ENCODE measurements at places on chromosomes 13 and 19.

GRCh38 chr19:44807652-44808462 is 1.0 kb upstream of the BCAM start:
- no peak for DNase-seq

DNA sequence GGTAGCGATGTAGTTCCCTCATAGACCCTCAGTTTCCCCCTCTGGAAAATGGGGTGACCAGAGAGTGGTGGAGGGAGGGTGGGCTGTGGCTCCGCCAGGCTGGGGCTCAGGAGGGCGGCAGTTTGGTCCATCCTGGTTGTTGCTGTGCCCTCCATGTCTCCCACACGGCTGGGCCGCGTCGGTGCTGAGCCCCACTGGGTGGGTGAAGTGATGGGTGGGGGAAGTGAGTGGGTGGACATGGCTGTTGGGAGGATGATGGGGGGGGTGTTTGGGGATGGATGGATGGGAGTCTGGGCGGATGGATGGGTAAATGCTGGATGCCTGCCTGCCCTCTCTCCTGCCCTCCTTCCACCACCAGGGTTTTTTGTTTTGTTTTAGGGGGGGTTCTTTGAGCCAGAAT is 16.6 kb upstream of the EHD2 start:
- DNase-seq, result no peak

DNA sequence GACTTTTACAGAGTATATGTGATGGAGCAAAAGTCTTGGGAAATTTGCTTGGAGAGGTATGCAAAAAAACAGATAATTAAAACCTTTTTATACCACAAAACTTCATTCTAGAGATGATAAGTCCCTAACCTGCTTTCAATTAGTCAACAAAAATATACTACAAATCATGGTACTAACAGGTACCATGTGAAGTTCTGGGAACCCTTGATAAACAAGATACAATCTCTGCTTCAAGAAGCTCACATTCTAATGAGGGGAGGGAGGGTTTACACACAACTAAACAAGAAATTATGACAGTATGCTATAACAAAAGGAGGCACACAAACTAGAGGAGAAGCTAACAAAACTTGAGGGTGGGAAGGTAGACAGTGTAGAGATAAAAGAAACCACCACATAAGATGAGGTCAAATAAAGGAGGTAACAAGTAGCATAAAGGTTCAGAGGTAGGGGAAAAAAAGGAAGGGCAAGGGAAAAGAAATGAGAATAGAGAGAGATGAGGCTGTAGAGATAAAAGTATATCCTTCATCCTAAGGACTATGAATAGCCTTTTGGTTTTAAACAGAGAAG is 91.4 kb downstream of the MYCBP2 start:
- DNase-seq, result no peak

DNA sequence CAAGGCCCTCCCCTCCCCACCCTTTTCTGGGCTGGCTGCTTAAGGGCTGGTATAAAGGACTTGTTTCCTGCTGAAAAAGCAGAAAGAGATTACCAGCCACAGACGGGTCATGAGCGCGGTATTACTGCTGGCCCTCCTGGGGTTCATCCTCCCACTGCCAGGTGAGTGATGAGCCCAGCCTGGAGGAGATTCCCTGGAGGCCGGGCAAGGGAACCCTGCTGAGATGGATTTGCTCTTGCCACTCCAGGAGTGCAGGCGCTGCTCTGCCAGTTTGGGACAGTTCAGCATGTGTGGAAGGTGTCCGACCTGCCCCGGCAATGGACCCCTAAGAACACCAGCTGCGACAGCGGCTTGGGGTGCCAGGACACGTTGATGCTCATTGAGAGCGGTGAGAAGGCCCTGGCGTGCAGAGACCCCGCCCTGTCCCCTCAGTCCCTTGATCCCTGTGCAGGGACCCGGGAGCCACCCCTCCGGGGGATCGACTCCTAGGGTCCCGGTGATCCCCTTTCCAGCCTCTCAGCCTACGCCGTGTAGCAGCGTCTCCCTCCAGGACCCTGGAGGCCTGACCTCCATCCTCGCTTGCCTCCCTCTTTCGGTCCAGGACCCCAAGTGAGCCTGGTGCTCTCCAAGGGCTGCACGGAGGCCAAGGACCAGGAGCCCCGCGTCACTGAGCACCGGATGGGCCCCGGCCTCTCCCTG is at the start of gene CD177:
Gene CD177 (plus strand): TSS at position 81 of the 699 bp plus-strand sequence. CDS start 29 bp downstream, at position 110.
- DNase-seq, result no peak

- no peak for DNase-seq
Observed at GRCh38 chr13:92804346-92804745, 422.3 kb upstream of the GPC6 start.

DNA sequence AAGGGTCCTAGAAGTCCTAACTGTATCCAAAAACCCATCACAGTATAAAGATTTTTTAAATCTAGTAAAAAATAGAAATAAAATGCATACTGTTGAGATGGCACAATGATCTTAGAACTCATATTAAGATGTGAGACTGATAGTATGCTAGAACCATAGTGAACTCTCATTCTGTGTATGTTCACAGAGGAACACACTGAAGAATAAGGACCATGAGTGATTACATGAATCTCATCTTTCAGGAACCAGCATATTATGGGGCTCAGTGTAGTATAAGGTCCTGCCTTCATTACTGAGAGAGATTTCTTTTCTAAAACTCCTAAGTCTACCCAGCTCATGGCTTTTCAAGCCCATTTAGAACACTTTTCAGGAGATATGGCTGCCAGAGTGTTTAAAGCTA is 59.8 kb upstream of the RFC3 start:
- no peak for DNase-seq

DNA sequence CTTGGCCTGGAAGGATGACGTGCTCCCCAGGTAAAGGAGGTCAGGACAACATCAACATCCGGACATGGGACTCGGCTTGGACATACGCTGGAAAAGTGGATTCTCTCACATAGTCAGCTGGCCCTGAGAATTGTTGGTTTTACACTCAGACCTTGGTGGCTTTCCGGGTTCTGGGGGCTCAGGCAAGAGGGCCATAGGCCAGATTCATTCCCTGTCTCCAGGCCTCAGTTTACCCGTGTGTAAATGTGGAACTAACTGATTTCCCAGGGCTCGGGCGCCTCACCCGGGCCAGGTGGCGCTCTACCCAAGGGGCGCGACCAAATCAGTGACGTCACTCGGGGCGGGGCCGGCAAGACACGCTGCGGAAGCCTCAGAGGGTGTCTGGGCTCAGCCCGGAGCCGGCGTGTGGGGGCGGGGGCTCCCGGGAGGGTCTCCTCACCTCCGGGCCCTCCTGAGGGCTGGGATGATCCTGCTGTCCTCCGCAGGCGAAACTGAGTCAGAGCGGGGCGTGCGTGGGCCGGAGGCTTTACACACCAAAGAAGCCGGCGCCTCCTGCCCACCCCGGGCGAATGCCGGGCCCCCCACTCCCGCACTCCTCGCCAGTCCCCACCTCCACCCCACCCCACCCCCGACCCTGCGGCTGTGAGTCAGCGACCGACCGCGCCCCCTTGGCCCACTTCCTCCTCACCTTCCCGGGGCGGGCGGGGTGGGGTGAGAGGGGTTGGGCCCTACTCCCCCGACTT is 862 bp upstream of the VASP start:
- DNase-seq, result peak; percentile 97

- DNase-seq, result peak; percentile 89
Observed at GRCh38 chr19:43624933-43625332, 5.5 kb upstream of the ZNF428 start.
